H9 (cell line): ENCODE measurements at places on chromosomes 2 and 18. TPM values are rescaled to one million over a fixed set of nuclear protein-coding genes. Genes with fewer than 3 reads are reported as not detected.
A peak's percentile ranks its signal among the peaks of the same experiment; 100 is the strongest.

GRCh38 chr2:102698369-102699111 lies 63.3 kb upstream of the TMEM182 start:
- DNase-seq: no peak

Gene ALKAL2
- total RNA-seq: 0.48 and 0.68 TPM in 2 replicates

DNA sequence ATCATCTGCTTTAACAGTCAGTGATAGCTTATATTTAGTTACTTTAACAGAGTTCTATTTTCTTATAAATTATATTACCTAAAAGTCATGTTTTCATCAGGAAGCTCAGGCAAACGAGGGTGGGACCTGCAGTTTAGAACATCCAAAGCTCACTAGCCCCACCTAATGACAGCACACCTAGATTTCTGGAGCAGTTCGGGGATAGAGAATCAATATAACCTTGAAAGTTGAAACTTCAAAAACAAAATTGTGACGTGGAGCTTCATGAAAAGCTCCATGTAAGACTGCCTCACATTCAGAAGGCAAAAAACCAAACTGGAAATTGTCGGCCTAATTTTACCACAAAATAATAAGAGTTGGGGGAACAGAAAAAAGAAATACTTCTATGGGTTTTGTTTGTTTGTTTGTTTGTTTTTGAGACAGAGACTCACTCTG lies 185.9 kb upstream of the CCDC150 start:
- peak; percentile 36 for DNase-seq

DNA sequence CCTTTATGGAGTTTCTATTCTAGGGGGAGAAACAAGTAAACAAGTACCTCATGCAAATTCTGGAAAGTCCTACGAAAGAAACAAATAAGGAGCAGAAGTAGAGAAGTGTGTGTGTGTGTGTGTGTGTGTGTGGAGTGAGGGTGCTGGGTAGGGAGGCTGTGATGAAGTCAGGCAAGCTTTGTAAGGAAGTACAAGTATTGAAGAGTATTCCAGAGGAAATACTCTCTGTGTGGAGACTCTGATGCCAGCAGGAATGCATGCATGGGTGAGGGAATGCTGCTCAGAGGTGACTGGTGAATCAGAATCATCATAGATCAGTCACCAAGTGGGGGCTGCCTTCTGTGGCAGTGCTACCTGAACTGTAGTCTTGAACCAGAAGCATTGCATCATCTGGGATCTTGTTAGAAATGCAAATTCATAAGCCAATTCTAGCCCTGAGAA lies 34.5 kb downstream of the SLC4A3 start:
- DNase-seq: peak; percentile 26

Gene TFCP2L1
- total RNA-seq: 1.8 and 1.9 TPM in 2 replicates

Gene IL18RAP
- total RNA-seq: not detected in 2 replicates

- DNase-seq: no peak
Measured at GRCh38 chr2:47592381-47592780, 189.4 kb downstream of the MSH2 start.

DNA sequence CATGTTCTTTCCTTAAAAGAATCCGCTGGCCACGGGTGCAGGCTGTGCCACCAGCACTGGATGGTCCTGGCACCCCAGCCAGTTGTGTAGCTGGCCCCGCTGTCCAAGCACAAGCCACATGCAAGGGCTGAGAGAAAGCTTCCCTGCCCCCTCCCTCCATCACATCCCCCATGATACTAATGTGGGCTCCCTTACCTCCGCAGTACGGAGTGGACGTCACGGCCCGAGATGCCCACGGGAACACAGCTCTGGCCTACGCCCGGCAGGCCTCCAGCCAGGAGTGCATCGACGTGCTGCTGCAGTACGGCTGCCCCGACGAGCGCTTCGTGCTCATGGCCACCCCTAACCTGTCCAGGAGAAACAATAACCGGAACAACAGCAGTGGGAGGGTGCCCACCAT lies 44.5 kb downstream of the GBX2 start:
- DNase-seq: no peak

Gene EVX2
- total RNA-seq: not detected in 2 replicates

Gene RNF152
- 2.3 and 2.6 TPM in 2 replicates for total RNA-seq

- DNase-seq: no peak
Measured at GRCh38 chr2:149741646-149742045, 154.1 kb upstream of the MMADHC start.

- no peak for DNase-seq
Measured at GRCh38 chr2:136179602-136179975, 61.6 kb upstream of the CXCR4 start.

Gene NCKAP1
- 99.8 and 112 TPM in 2 replicates for total RNA-seq

Gene KLHL41
- total RNA-seq: not detected in 2 replicates

DNA sequence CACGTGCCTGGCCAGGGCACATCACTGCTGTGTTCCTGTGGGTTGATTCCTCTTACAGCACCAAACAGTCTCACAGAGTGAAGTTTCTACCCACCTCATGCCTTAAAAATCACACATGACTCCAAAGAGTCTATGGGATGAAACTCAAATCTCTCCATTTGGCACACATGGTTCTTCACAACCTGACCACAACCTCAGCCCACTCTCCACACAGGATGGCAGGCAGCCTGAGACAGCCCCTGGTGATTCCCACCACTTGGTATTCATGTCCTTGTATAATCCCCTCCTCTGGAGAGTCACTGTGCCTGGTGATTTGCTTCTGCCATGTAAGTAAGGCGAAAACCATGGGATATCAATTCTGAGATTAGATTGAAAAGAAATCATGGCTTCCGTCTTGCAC lies 46.2 kb downstream of the LBH start:
- DNase-seq: no peak

DNA sequence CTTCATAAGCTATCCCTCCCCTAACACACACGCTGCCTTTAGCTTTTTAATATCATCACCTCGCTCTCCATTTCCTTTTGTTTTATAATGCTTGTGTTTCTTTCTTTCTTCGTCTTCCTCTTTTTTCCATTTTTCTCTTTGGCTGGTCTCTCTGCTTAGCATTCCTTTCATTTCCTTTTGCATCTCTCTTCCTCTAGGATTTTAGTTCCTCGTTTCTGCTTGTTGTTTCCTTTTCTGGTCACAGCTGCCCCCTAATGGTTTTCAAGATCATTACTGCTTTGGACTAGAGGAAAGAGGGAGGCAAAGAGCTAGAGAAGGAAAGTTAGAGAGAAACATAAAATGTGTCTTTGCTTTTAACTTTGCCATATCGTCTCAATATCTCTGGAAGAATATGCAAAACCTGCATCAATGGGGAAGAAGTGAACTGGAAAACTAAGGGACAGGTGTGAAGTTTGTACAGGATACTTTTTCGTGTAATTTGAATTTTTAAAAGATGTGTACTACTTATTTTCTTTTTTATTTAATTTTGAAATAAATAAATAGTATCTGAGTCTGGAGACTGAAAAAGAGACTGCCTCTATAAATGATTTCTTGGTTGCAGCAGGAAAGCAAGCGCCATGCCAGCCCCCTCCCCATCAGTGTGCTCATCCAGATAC lies 6.3 kb upstream of the NRP2 start:
- DNase-seq: no peak

DNA sequence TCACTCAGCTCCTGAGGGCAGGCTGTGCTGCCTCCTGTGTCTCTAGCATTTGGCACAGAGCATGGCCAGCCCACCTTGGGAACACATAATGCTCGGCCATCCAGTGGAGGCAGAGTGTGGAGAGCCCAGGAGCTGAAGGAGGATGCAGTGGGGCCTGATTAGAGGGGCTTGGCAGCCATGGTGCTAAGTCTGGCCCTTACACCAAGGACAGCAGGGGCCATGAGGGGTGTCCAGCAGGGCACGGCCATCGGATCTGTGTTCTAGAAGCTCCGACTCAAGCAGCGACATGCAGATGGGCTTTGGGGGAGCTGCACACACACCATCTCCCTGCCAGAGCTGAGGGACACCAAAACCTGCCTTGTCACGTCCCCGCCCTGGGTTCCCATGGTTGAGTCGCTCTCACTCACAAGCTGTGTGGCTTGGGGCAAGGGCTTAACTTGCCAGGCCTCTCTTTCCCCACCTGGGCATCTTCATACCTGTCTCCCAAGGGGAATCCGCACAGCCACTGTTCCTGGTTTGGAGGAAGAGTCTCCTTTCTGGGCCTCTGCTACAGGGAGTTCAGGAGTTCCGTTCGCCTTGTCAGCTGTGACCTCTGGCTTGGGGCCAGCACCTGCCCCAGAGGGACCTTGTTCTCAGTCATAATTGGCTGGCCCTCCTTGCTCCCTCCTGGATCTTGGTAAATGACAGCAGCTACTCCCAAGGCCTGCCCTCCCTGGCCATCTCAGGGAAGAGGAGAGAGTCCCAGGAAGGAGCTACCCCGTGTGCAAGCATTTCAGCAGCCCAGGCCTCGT lies 1.3 kb upstream of the TOGARAM2 start:
- no peak for DNase-seq

DNA sequence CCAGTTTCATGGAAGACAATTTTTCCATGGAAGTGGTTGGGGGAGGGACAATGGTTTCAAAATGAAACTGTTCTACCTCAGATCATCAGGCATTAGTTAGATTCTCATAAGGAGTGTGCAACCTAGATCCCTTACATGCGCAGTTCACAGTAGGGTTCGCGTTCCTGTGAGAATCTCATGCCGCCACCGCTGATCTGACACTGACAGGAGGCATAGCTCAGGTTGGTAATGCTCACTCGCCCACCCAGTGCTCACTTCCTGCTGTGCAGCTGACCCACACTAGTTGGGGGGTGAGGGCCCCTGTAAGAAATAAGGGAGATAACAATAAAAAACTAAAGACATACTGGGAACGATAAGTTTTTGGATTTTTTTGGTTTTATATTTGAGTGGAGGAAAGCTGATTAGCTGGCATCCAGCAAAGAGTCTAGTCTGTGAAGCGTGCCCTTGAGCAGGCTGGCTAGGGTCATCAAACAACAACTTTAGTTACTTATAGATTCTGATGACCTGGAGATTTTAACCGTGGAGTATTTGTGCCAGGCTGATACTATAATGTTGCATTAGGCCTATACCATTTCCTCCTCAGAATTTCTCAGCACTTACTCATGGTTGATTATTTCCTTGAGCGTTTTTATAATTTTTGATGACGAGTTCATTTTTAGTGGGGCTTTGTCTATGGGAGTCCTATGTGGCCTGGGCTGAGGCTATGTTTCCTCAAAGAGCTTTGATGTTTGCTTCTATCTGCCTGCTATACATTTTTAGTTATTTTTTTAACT lies 6.3 kb upstream of the MCFD2 start:
- DNase-seq: no peak

DNA sequence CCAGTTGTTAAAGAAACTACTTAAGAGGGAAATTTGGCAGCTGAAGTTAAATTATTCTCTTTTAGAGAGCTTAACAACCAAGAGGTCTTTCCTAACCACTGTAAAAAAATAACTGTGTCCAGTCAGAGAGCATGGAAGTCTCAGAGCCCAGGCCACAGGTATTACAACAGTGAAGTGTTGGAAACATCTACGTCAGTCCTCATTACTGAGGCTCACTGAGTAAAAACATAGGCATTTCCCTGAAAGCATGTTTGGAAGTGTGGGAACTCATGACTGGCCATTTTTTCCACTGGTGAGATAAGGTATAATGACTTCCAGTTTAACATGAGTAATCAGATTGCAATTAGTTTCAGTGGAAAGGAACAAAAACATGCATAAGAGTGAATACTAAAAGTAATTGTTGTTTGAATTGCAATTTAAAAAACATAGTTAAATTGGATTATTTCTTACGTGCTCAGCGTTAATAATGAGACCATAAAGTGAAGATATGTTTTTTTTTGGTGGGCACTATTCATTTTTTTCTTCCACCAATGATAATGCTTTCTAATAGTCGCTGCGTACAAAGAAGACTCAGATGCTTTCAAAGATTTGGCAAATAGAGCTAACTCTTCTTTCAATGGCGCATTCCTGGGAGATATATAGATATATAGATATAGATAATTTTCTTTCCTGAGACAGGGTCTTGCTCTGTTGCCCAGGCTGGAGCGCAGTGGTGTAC lies 60.8 kb downstream of the EFEMP1 start:
- DNase-seq: no peak

Gene SCYGR4
- total RNA-seq: not detected in 2 replicates

Gene AQP12B
- total RNA-seq: not detected in 2 replicates

Gene CFAP221
- 0.20 and 0.46 TPM in 2 replicates for total RNA-seq

GRCh38 chr2:9656270-9656766 lies 25.5 kb upstream of the YWHAQ start:
- DNase-seq: no peak
